ENCODE measurements at places on chromosomes 12 and 14.

DNA sequence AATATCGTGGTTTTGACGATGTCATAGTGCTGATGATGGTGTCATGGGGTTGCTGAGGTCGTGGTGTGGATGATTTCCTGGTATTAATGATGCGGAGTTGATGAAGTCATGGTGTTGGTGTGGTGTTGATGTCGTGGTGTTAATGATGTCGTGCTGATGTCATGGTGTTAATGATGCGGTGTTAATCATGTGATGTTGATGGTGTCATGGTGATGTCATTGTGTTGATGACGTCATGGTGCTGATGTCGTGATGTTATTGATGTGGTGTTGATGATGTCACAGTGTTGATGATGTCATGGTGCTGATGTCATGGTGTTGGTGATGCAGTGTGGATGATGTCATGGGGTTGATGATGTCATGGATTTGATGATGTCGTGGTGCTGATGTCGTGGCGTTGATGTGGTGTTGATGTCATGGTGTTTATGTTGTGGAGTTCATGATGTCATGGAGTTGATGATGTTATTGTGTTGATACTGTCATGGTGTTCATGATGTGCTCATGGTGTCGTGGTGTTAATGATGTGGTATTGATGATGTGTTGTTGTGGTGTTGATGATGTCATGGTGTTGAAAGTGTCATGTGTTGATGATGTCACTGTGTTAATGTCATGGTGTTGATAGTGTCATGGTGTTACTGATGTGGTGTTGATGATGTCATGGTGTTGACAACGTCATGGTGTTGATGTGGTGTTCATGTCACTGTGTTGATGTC, 48.5 kb upstream of the RIMBP2 start:
- no peak for DNase-seq

DNA sequence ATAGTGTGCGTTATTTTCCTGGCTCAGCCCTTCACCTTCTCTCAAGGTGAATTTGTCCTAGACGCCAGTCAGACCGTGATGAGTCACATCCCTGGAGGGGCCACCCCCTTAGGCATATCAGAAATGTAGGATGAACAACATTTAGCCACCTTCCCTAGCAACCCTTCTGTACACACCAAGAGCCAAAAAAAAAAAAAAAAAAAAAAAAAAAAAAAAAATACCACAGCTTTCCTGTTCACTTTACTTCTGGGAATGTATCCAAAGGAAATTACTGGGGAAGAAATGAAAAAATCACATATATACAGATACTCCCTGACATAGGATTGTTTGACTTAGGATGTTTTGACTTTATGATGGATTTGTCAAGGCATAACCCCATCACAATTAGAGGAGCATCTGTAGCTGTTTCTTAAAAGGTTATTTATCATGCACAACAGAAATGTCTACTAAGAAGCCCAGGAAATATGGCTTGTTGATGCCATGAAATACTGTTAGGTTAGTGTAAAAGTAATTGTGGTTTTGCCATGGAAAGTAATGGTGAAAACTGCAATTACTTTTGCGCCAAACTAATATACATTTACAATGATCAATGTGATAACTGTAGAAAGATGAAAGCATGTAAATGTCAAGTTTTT, 68.2 kb upstream of the BDKRB2 start:
- no peak for DNase-seq

DNA sequence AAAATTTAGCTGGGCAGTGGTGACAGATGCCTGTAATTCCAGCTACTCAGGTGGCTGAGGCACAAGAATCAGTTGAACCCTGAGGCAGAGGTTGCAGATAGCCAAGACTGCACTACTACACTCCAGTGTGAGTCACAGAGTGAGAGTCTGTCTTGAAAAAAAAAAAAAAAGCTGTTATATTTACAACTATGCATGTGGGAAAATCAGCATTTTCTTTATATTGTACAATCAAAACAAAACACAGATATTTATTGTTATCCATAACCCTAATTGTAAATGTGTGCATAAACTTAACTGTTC, 12.5 kb downstream of the C1R start:
- no peak for DNase-seq

DNA sequence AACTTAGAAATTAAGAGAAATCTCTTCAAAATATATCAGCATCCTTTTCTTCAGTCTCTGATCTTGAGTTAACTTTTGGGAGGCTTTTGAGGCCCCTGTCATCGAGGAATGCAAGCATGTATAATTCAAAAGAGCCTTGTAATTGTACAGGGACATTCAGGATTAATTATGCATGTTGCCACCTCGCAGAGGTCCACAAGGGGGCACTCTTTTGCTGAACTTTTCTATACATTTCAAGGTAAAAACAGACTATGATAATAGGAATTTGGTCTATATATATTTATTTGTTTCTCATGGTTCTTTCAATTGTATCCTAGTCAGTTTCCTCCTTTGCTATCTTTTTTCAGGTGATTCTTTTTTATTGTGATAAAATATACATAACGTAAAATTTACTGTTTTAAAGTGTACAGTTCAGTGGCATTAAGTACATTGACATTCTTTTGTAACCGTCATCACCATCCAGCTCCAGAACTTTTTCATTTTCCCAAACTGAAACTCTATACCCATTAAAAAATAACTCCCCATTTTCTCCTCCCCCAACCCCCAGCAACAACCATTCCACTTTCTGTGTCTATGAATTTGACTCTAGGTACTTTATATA, 47.0 kb upstream of the SLC2A13 start:
- peak; percentile 8 for DNase-seq

- no peak for DNase-seq
Measured at GRCh38 chr12:124902916-124903315, 11.5 kb downstream of the UBC start.

DNA sequence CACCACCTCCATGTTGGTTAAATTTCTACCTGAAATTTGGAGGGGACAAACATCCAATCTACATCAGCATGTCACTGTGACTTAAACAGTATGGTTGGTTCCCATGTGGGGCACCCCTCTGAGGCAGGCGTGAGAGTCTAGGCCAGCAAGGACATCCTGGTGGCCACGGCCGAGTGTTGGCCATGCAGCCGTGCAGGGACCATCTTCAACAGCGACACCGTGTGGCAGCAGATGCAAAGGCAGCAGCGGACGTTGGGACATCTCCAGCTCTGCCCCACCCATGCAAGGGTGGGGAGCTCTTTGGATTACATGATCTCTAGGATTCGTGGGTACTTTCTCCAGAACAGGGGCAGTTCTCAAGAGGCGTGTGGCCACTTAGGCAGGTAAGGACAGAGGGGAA, 49.8 kb downstream of the NOC4L start:
- no peak for DNase-seq

DNA sequence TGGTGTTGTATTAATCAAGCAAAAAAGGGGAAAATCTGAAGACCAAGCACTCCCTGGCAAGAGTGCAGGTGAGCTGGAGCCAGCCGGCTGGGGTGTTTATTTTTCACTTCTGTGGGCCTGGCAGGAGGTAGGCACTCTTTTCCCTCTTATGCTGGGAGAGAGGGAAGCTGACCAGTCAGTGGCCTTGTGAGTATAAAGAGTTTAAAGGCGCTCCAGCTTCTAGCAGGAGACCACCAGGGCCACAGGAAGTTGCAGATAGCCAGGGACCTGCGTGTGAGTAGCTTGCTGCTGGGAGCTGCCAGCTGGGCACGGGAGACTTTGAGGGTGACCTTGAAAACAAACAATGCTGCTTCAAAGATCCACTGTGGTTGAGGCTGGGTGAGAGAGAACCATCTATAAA, 217.4 kb upstream of the PWP1 start:
- no peak for DNase-seq

- no peak for DNase-seq
Measured at GRCh38 chr14:61602733-61603077, 92.6 kb upstream of the HIF1A start.

DNA sequence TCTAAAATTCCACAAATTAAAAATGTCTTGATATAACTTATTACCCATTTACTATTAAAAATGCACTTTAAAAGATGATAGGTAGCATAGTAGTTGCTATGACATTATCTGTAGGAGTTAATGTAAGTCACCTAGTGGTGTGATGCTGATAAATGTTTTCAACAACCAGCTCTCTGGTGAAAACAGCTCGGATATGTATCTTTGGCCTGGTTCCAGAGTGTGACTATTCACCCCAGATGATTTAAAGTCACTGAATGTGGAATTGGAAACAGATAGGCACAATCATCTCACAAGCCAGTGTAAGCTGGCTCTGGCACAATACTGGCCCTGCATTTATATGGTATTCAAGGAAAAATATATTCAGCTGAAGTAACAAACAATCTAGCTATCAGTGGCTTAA, 9.2 kb upstream of the CCDC196 start:
- no peak for DNase-seq

DNA sequence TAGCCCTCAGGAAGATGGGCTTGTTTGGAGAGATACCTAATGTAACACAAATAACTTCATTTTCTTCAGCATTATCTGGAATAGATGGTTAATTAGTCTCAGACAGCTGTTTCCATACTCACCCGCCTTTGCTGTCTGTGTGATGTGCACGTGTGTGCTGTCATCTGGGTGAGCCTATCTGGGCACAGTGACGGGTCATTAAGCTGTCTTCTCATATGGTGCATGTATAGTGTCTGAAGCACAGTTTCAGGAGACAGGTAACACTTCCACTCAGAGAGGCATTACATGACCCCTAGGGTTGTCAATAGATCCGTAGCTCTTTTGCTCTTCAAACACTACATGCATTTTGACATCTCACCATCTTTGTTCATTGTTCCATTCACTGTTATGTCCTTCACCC, 493.3 kb downstream of the APAF1 start:
- DNase-seq = no peak

GRCh38 chr12:75979181-75979580, 52.4 kb downstream of the PHLDA1 start:
- DNase-seq = no peak

DNA sequence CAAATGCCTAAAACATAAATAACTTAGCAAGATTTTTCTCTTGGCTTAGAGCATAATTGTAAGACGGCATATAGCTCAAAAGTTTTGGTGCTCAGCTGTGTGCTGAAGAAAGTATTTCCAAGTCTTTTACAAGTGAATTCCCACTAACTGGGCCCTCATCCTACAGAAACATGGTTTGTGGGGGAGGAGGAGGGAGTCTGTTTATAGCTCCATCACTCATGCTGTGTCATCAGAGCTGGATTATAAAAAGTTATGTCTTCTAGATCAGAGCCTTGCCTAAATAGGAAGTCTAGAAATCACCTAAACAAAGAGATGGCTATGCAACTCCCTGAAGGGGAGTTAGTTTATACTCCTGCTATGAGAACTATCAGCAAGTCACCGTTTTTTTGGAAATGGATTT, 65.9 kb upstream of the OTOGL start:
- DNase-seq = no peak

GRCh38 chr14:91753501-91754128, 21.7 kb upstream of the CATSPERB start:
- DNase-seq = no peak

- no peak for DNase-seq
Measured at GRCh38 chr12:116878567-116879508, 2.4 kb downstream of the HRK start.

DNA sequence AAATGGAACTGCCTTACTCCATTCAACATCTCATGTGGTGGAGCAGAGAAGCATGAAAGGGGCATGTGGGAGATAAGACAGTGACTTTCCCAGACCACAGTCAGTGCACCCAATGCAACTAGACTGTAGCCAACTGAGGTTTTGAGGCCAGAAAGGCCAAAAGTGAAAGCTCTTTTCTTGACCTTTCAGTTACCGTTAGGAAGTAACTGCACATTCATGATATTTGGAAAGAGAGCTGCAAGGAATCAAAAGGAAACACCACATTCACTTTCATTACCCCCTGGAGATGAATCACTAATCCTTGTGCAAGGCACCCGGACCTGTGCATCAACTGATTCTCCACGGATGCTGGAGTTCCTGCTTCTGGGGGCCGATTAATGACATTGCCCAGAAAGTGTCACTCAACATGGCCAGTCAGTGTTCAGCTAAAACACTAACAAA, 72.9 kb upstream of the ELK3 start:
- DNase-seq = no peak

- DNase-seq = no peak
Measured at GRCh38 chr14:53701108-53701875, 255.3 kb downstream of the BMP4 start.

GRCh38 chr12:114920771-114921554, 237.0 kb upstream of the TBX3 start:
- DNase-seq = no peak

DNA sequence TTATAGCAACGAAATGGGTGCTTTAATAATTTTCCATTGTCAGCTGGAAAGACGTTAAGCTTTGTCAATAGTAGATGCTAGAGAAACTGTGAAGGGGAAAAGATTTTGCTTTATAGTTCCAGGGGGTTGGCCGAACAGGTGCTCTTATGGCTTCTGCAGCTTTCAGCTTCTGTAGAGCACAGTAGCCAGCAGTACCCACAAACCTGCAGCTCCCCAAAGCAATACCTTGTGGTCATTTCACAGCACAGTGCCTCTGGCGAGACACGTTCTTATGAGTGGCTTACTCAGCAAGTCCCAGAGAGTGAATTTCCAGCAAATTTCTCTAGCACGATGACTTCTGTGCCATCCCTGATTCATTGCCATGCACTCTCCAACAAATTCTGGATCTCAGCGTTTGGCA, 416.3 kb upstream of the ATP2B1 start:
- no peak for DNase-seq

- DNase-seq = no peak
Measured at GRCh38 chr12:96749999-96750398, 157.1 kb upstream of the NEDD1 start.

GRCh38 chr12:64825143-64826021, 935 bp downstream of the TBC1D30 start:
- DNase-seq = no peak

DNA sequence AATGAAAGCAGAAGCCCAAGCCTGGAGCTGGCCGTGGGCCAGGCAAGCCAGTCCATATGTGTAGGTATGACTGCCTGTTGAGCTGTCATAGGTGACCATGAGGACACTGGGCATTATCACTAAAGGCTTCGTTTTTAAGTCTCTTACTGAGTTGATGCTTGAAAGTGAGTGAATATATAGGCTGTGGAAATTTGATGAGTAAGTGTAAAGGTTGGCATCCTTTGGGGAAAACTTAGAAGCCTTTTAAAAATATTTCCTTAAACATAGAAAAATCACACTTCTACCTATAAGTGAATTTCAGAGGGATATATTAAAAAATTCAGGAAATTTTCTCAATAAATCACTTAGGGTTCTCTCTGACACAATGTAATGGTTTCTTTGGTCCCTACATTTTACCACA, 396.5 kb downstream of the FOXG1 start:
- DNase-seq = no peak

GRCh38 chr14:74723134-74723533, 10.2 kb downstream of the FCF1 start:
- DNase-seq = no peak

GRCh38 chr14:67735336-67736147, 33.9 kb downstream of the RDH12 start:
- DNase-seq = no peak

DNA sequence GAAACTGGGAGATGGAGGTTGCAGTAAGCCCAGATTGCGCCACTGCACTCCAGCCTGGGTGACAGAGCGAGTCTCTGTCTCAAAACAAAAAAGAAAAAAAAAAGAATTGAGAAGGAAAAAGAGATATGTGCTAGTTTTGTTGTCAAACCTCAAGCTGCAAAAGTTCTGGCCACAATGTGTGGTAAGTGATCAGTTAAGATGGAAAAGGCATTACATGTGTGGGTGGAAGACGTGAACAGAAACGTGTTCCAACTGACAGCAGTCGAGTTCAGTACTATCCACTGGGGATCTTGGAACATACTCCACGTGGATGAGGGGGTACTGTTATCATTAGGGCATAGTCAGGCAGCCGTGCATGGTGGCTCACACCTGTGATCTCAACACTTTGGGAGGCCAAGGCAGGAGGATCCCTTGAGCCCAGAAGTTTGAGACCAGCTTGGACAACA, 17.3 kb downstream of the GPR68 start:
- no peak for DNase-seq

Data from stimulated activated CD8-positive, alpha-beta memory T cell treated with anti-CD3 and anti-CD28 coated beads, Interleukin-2, amount 100 ng/mL, for 1 hour (primary cell).